ENCODE measurements at places on chromosomes 12 and 14.
A peak's percentile ranks its signal among the peaks of the same experiment; 100 is the strongest.

GRCh38 chr12:64056741-64057140 is 165.4 kb downstream of the KICS2 start:
- no peak for DNase-seq

- peak; percentile 33 for DNase-seq
These were observed 1.1 kb upstream of the NUDT4 start for GRCh38 chr12:93376436-93377251.

GRCh38 chr14:67666750-67667449 is 7.5 kb downstream of the VTI1B start:
- DNase-seq, result no peak

DNA sequence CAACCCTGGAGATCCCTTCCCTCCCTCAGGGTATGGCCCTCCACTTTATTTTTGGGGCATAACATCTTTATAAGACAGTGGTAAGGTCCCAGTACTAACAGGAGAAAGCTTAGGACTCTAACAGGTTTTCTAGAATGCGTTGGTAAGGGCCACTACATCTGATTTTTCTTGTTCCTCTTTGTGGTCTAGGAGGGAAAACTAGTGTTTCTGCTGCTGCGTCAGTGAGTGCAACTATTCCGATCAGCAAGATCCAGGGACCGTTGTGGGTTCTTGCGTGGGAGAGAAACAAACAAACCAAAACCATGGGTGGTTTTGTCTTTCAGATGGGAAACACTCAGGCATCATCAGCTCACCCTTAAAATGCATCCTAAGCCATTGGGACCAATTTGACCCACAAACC is 123.6 kb upstream of the SLC16A7 start:
- DNase-seq, result no peak

DNA sequence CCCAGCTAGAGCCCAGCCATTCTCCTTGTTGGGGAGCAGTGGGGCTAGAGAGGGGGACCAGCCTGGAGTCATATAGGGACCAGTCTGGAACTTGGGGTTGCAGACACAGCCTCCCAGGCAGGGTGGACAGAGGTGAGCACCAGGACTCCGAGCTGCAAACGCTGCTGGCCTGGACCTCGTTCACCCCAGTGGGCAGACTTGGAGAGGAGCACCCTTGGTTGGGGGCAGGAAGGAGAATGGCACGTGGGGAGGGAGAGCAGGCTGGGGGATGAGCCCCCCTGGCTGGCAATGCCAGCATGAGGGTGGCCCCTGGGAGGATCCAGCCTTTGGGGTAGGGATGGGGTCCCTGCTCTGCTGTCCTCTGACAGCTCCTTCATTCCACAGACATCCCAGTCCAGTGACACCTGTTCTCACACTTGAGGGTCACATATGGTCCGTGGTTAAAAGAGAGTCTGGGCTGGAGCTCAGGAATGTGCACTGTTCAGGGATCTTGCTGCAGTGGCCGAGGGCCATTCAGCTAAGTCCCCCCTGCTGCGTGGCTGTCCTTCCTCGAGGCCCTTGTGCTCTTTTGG is 2.8 kb downstream of the LBHD2 start:
- DNase-seq, result no peak

- DNase-seq, result no peak
These were observed 290.8 kb downstream of the RPAP3 start for GRCh38 chr12:47415054-47415453.

GRCh38 chr14:60652674-60653651 is 3.7 kb upstream of the SIX1 start:
- no peak for DNase-seq

GRCh38 chr14:70665448-70666360 is 24.0 kb downstream of the TTC9 start:
- no peak for DNase-seq

- no peak for DNase-seq
These were observed 103.4 kb upstream of the MAP1LC3B2 start for GRCh38 chr12:116455540-116456329.
